ENCODE measurements at places on chromosomes 6 and 20.

DNA sequence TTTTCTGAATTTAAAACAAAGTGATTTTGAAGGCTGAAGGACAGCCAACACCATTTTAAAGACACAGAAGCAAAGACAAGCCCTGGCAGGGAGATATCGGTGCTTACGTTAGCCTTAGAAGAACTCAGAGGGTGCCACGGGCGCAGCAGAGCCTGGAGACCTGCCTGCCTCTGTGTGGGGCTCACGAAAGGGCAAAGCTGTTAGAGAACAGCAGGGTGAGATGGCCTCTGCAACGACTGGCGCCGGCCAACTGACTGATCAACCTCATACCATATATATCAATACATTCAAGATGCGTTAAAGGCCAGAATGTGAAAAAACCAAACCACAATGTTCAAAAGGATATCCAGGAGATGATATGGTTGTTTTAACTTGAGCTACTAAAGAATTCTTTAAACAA lies 151.0 kb upstream of the RPS6KA2 start:
- no peak for DNase-seq

DNA sequence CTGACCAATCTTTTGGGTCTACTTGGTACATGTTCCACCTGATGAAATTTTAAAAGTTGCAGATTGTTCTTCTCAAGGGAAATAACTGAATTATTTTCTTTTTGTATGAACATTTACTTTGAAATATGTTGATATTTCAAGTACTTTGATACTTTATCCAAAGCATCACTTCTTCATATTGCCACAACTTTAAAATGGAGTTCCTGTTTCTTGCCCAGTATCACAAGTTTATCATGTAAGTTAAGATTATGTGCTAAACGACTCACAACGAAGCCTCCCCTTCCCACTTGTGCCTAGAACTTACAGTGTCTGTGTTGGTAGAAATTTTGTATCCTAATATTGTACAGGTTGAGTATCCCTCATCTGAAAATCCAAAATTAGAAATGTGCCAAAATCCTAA lies 108.4 kb downstream of the ARID1B start:
- no peak for DNase-seq

- DNase-seq = no peak
These were observed 28.8 kb downstream of the MTHFD1L start for GRCh38 chr6:150894191-150894744.

- no peak for DNase-seq
These were observed 84.4 kb downstream of the BACH2 start for GRCh38 chr6:90212274-90212673.

GRCh38 chr6:160279850-160280249 lies 21.2 kb upstream of the SLC22A2 start:
- no peak for DNase-seq

- DNase-seq = no peak
These were observed 13.2 kb downstream of the TMEM74B start for GRCh38 chr20:1171461-1172093.

DNA sequence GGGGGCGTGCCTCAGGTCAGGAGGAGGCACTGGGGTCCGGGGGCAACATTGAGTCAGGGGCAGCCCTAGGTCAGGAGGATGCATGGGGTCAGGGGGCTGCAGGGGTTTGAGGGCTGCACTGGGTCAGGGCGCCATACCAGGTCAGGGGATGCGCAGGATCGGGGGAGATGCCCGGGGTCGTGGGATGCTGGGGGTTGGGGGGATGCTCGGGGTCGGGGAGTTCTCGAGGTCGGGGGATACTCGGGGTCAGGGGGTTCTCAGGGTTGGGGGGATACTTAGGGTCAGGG lies 727 bp upstream of the EXOC2 start:
- no peak for DNase-seq

- DNase-seq = peak; percentile 18
These were observed 40.5 kb downstream of the PIM1 start for GRCh38 chr6:37210313-37210968.
